ENCODE measurements at places on chromosomes 13 and 19.
A peak's percentile ranks its signal among the peaks of the same experiment; 100 is the strongest.

- no peak for DNase-seq
These were observed 26.2 kb upstream of the CNMD start for GRCh38 chr13:52765611-52766390.

DNA sequence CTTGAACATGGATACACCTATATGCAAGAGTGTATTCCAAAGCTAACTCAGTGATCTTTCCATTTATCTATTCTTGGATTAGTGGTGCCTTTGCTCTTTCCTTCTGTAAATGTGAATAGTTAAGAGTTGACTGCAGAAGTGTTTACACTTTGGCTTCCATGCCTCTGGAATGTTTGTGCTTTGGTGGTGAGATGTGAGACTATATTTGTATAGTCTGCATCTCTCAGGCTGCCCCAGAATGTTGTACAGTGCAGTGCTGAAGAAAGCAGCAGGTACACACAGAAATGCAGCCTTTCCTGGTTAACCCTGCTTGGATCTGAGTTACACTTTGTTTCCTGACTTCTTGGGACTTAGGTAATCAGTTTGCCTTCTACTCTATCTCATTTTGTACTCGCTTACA, 90.2 kb downstream of the DNAJC15 start:
- no peak for DNase-seq

GRCh38 chr19:41218615-41219507, at the start of gene AXL:
AXL (plus strand) TSS chr19:41219223; CDS start chr19:41219393, 170 bp downstream.
- DNase-seq: no peak

DNA sequence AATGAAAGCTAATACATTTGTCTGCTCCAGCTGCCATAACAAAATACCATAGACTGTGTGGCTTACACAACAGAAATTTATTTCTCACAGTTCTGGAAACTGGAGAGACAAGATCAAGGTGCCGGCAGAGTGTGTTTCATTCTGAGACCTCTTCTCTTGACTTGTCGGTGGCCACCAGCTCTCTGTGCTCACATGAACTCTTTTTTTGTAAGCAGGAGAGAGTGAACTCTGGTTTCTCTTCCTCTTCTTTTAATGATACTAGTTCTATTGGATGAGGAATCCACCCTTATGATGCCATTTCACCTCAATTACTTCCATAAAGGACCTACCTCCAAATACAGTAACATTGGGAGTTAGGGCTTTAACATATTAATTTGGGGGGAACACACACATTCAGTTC, 11.7 kb downstream of the KCTD12 start:
- no peak for DNase-seq

- no peak for DNase-seq
These were observed 39.9 kb downstream of the PCCA start for GRCh38 chr13:100128838-100129237.

- no peak for DNase-seq
These were observed 31.2 kb downstream of the GADD45B start for GRCh38 chr19:2507109-2507508.

DNA sequence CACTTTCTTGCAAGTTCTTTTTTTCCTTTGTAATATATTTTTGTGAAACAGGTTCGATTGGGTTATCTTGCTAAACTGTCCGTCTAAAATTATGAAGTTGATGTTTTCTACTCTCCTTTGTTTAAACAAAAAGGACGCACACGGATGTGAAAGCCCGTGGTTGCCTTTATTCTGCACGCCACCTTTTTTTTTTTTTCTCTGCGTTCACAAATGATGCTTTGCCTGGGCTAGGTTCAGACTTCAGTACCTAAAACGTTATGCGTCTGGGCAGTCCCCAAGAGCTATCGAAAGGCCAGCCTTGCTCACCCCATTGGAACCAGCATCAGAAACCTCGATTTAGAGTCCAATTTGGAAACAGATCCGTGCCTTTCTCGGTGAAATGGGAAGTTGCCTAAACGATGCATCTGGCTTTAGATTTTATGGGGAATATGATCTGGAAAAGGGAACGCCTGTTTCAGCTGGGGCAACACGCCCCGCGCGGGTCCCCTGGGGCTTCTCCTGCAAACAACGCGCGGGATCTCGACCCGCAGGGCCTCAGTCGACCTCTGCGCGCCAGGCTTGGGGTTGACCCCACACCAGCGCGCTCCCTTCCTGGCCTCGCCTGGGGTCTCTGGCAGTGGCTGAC, 113.9 kb downstream of the KCNRG start:
- no peak for DNase-seq

DNA sequence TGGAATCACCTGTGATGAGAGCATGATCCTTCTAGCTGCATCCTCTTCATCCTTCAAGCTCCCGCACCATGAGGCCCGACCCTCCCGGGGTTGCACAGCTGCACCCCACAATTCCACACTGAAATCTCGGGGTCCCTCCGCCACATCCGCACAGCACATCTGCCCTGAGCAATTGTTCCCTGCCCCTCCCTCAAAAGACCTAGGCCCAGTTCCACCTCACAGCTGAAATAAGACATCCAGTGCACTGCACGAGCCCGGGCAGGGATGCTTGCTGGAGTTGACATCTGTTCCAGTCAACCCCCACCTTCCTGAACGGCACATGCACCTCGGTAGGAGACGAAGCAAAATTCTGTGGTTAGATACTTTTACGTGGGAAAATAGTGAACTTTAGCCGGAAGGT, 14.7 kb upstream of the SOX1 start:
- no peak for DNase-seq

DNA sequence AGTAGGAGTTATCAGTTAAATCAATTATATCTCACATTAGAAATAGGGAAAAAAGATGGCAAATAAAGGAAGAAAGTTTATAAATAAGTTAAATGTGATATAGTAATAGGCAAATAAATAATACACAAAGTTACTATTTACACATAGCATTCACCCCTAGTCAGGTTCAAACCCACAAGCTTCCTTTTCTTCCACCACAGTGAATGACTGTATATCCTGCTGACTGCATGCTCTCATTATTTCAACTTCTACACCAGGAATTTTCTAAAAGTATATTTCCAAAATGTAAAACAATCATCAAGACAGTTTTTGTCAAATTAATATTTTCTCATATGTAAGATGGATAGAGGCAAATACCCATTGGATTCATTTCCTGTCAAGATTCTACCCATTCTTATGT, 548.6 kb upstream of the SLITRK5 start:
- DNase-seq: no peak

DNA sequence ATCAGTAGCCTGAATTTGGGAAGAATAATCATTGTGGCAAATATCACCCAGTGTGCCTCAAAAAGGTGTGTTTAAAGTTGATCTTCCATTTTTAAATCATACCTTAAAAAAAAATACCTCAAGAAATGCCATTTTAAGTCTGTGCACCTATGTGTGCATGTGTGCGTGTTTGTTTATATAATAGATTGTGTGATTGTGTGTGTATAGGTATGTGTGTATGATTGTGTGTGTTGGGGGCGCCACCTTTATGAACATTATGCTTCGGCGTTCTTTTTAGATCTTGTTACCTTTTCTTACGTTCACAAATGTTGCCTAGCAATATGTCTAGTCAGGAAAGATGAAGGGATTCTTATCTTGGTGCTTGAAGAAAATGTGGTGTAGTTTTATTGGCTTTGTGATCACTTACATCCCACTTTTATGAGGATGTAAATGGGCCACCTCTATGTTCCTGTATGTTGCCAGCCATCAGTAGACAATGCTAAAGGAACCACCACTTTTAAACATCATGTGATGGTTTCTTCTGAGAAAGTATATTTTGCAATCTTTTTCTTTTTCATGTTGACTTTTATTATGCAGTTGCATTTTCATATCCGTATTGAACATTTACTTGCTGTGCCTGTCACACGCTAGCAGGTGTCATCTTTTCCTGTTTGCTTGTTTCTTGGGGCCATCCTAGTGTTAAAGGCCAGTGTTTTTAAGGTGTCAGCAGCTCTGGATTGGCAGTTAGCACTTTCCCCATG, 2.2 kb upstream of the IRS2 start:
- DNase-seq: no peak

GRCh38 chr19:42386974-42387707, 3.0 kb downstream of the CNFN start:
- DNase-seq: peak; percentile 60

GRCh38 chr19:2055931-2056836, 5.1 kb upstream of the MKNK2 start:
- DNase-seq: no peak

GRCh38 chr13:20102525-20103180, 58.2 kb downstream of the GJA3 start:
- DNase-seq: no peak

Data from stimulated activated CD4-positive, alpha-beta T cell treated with anti-CD3 and anti-CD28 coated beads, Interleukin-15, amount 100 ng/mL, for 1 hour (primary cell).